CD4-positive, alpha-beta memory T cell (primary cell): ENCODE measurements at places on chromosomes 12 and 14. TPM values are rescaled to one million over a fixed set of nuclear protein-coding genes. Genes with fewer than 3 reads are reported as not detected.
A peak's percentile ranks its signal among the peaks of the same experiment; 100 is the strongest.

GRCh38 chr14:67851785-67852410, 32.3 kb downstream of the RAD51B start:
- DNase-seq = no peak

- no peak for DNase-seq
Measured at GRCh38 chr12:94333396-94333795, 126.3 kb downstream of the CEP83 start.

TDRD9 gene
- polyA plus RNA-seq = 1.2 TPM

DNA sequence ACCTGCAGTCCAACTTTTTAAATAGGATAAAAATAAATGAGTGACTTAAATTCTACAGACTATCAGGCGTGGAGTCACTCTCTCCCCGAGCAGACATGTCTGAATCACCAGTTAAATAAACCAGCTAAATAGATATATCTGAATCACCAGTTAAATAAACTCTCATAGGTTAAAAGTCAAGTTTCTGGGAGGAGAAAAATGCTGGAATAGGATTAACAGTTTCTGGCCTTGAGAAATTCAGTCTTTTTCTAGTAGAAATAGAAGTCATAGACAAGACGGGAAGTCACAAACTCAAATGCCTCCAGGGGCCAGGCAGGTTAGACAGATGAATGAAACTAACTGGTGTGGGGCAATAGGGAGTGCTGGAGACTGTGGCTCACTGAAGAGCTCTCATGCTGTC, 258.6 kb upstream of the TMEM132C start:
- no peak for DNase-seq

FAM177A1 gene
- 46.8 TPM for polyA plus RNA-seq

GRCh38 chr14:90384543-90384911, 12.3 kb upstream of the CALM1 start:
- DNase-seq = peak; percentile 74
